ENCODE measurements at places on chromosomes 6 and 20.

DNA sequence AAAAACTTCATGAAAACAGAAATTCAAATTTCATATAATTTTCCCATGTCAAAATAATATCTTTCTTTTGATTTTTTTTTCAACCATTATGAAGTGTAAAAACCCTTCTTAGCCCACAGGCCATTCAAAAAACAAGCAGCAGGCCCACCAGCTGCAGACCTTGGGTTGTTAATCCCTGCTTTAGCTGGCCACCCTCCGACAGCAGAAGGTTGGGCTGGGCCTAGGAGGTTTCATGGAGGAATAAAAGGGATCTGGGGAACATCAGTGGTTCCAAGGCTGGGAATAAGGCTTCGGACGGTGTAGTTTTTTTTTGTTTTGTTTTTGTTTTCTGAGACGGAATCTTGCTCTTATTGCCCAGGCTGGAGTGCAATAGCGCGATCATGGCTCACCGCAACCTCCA lies 3.6 kb upstream of the HSP90AB1 start:
- no peak for DNase-seq
- no peaks in the 10 kb centered on the region for H3K27me3 ChIP-seq
- H3K36me3 ChIP-seq: peaks cover 7% of the 10 kb centered on the region
- peaks cover 5% of the 10 kb centered on the region for H3K4me1 ChIP-seq
- H3K4me3 ChIP-seq: no peak overlapping the region
- no peak overlapping the region for H3K27ac ChIP-seq

- H3K27ac ChIP-seq: no peak overlapping the region
- no peaks in the 10 kb centered on the region for H3K27me3 ChIP-seq
- H3K4me1 ChIP-seq: peaks cover 30% of the 10 kb centered on the region
- H3K36me3 ChIP-seq: no peaks in the 10 kb centered on the region
- no peak overlapping the region for H3K4me3 ChIP-seq
Observed at GRCh38 chr6:17881085-17881858, 106.2 kb downstream of the KIF13A start.

GRCh38 chr6:140095532-140095931 lies 721.1 kb upstream of the CITED2 start:
- no peak for DNase-seq
- H3K27ac ChIP-seq: no peak overlapping the region
- H3K4me1 ChIP-seq: no peaks in the 10 kb centered on the region
- H3K27me3 ChIP-seq: no peaks in the 10 kb centered on the region

GRCh38 chr6:16079354-16079753 lies 49.5 kb upstream of the MYLIP start:
- H3K4me1 ChIP-seq: no peaks in the 10 kb centered on the region
- no peak overlapping the region for H3K4me3 ChIP-seq
- H3K27ac ChIP-seq: no peak overlapping the region
- no peaks in the 10 kb centered on the region for H3K27me3 ChIP-seq
- H3K36me3 ChIP-seq: no peaks in the 10 kb centered on the region

DNA sequence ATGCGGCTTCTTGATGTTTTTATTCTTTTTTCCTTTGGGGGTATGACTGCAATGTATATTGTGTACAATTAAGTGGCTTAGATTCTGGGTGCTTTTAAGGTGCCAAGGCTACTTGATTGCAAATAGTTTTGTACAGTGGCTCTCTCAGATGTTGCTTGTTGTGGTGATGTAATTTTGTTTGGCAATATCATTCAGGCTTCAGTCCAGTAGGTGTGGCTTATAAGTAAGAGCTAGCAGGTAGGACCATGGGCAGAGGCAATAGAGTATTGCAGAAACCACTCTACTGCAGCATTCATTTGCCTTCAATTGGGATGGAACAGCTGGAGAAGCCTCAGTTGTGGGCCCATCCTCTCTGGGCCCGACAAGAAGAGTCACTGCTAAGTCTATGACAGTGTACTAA lies 407.9 kb upstream of the MAN1A1 start:
- H3K36me3 ChIP-seq: no peaks in the 10 kb centered on the region
- no peak overlapping the region for H3K27ac ChIP-seq
- DNase-seq: no peak
- no peak overlapping the region for H3K4me3 ChIP-seq
- no peaks in the 10 kb centered on the region for H3K4me1 ChIP-seq

- no peak for DNase-seq
- H3K4me1 ChIP-seq: no peaks in the 10 kb centered on the region
- H3K27me3 ChIP-seq: peaks cover 6% of the 10 kb centered on the region
- H3K4me3 ChIP-seq: no peak overlapping the region
Observed at GRCh38 chr20:48096957-48097890, 311.9 kb upstream of the SULF2 start.

- H3K27me3 ChIP-seq: no peaks in the 10 kb centered on the region
- H3K4me3 ChIP-seq: no peak overlapping the region
- H3K4me1 ChIP-seq: no peaks in the 10 kb centered on the region
- no peaks in the 10 kb centered on the region for H3K36me3 ChIP-seq
- DNase-seq: no peak
Observed at GRCh38 chr20:574297-574942, 30.8 kb upstream of the CSNK2A1 start.

Measured in common myeloid progenitor, CD34-positive (primary cell).